ENCODE measurements at places on chromosomes 4 and X.

- no peak for DNase-seq
Observed at GRCh38 chr4:146437778-146438177, 84.0 kb downstream of the SLC10A7 start.

DNA sequence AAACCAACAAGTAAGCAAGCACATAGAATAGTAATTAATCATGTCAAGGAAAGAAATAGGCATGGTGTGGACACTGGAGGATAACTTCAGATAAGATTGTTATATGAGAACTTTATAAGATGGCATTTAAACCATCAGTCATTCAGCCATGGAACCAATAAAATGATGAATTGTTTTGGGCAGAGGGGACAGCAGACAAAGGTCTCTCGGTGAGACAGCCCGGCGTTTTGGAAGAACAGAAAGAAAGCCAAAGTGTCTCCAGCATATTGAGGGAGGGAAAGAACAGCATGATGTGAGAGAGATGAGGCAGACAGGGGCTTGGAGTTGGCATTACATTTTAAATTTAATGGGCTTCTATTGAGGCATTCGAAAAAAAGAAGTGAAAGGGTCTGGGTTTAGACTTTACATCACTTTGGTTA is 883 bp upstream of the PPM1K start:
- no peak for DNase-seq

GRCh38 chr4:94759767-94760211 is 2.0 kb downstream of the BMPR1B start:
- no peak for DNase-seq

GRCh38 chrX:45630078-45630477 is 429.4 kb upstream of the DIPK2B start:
- DNase-seq, result no peak

DNA sequence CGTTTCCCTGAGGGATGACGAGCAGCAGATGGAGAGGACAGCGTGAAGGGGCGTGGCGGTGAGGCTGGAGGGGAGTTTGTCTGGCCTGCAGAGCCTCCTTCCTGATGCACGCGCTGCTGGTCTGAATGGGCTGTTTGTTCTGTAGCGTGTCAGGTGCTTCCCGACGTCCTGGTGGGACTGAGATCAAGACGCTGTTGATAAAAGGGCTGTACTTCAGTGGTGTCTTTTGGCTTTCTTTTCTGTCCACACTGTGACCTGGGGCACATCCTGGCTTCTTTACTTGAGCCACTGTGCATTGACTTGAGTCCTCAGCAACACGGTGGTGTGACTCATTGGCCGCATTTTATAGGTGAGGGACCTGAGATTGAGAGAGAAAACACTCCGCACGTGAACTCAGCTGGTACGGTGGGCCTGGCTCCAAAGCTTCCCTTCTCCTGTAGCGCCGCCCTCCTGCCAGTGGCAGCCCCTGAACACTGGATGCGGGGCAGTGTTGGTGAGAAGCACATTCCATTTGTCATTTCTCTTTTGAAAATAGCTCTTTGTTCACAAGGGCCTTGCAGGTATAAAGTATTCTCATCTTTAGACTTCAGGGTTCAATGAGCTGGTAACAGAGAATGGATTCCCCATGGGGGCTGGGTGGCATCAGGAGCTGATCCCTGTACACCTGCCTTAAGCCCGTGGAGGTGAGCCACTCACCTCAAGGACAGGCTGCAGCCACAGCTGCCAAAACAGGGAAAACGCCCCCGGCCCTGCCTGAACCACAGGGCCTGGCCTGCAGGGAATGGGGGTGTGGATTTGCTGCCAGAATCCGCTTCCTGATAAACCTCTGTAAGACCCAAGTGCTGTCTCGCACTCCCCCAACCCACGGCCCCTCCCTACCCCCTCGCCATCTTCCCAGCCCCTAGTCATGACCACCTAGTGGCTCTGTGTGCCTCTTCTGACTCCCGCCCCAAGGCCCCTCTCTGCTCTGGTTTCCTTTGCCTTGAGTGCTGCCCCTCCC is 29.2 kb downstream of the NSG1 start:
- DNase-seq, result no peak

GRCh38 chr4:123606946-123607542 is 210.4 kb downstream of the SPRY1 start:
- DNase-seq, result no peak

DNA sequence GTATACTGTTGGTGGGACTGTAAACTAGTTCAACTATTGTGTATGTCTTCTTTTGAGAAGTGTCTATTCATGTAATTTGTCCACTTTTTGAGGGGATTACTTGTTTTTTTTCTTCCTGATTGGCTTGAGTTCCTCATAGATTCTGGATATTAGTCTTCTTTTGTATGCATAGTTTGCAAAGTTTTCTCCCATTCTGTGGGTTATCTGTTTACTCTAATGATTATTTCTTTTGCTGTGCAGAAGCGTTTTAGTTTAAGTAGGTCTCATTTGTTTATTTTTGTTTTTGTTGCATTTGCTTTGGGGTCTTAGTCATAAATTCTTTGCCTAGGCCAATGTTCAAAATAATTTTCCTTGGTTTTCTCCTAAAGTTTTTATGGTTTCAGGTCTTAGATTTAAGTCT is 26.6 kb upstream of the ANTXR2 start:
- no peak for DNase-seq

- DNase-seq, result peak; percentile 96
Observed at GRCh38 chrX:107562482-107562881, 65.8 kb upstream of the PRPS1 start.

DNA sequence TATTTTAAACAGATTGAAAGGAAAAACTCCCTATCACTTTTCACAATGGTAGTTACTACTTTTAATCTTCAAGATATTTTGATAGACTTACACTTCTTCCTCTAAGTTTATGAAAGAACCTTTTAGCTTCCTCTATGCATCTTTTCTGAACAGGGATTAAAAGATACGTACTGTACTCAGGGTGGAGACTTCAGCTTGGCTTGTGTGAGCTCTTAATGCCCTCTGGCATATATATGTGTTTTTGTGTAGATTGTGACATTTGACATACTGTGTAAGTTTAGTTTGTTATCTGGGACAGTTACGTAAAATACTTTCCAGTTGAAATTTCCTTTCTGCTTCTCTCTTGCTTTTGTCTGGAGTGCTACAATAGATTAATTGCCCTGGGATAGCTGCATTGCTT is 109.3 kb upstream of the NUDT6 start:
- no peak for DNase-seq

GRCh38 chr4:149370785-149371420 is 444.7 kb downstream of the IQCM start:
- peak; percentile 56 for DNase-seq

Measured in astrocyte (in vitro differentiated cells and primary cell).